ENCODE measurements at places on chromosomes 3 and 15.

DNA sequence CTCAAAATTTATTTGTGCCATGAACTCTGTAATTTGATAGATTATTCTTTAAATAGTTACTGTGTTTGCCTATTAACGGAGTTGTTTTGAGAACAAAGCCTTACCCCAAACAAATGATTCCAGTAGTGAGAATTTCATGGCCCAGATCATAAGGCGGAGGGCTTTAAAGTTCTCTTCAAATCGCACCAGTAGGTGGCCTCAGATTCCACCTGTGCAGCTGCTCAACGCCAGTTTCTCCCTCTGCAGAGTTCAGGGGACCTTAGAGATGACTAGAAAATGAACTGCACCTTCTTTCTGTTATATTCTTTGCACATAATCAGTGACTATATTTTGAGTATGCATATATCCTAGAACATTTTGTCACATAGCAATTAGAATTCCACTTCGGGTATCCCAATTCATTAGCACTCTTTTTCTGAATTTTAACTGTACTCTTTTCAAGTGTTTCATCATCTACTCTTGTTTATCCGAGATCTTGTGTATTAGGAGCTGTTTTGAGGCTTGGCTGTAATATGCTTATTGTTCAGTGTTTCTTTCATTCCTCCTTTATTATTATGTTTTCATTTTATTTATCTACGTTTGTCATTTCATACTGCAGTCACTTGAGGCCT, 232.6 kb upstream of the CHRM5 start:
- no peak for DNase-seq

GRCh38 chr3:119087799-119088198, 53.2 kb upstream of the IGSF11 start:
- no peak for DNase-seq

GRCh38 chr3:181943285-181943684, 231.6 kb downstream of the SOX2 start:
- no peak for DNase-seq

DNA sequence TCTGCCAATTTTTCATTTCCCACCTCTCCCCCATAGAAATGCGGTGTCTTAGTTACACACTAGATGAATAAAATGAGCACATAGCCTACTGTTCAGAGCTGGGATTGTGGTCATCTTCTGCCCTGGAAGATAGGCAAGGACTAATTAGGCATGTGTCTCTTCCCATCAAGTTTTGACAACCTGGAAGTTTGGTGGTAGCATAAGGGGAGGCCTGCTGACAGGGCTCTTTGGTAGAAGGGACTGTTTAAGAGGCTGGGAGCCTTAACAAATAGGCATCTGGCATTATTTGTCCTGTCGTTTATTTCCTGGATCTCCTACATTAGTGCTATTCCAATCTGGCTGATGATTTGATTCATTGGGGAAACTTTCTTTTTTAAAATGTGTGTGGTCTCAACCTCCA, 512.3 kb downstream of the ZNF385D start:
- no peak for DNase-seq

- DNase-seq, result no peak
Measured at GRCh38 chr15:66698318-66698961, 3.6 kb upstream of the SMAD6 start.

DNA sequence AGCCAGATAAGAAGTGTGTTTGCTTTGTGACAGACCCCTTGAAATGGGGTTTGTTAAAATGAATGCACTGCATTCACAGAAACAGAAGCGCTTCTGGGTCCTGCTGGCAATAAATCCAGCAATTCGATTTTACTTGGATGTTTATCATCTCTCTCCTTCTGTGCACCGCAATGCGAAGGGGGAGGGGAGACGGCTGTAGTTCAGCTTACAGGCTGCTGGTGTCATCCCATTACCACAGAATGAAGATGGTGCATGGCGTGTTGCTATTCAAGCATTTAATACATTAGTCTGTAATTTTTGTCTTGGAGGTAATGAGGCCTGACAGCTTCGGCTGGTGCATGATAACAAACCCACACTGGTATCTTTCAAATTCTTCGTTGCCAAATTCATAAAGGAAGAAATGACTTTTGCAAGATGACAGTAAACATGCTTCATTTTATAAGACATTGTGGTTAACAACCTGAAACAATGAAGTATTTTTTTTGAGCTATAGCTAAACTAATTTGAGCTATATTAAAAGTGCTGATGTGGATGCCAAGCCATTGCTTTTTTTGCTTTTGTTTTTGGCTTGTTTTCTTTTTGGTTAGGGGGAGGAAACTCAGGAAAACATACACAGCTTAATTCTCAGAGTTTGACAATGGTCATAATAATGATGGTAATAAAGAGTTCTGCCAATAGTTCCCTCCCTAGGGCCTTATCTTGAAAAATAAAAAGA, 418.3 kb downstream of the OTOL1 start:
- DNase-seq, result peak; percentile 54

All from fibroblast of skin of left quadriceps (primary cell).